ENCODE measurements at places on chromosomes 12 and 14.

DNA sequence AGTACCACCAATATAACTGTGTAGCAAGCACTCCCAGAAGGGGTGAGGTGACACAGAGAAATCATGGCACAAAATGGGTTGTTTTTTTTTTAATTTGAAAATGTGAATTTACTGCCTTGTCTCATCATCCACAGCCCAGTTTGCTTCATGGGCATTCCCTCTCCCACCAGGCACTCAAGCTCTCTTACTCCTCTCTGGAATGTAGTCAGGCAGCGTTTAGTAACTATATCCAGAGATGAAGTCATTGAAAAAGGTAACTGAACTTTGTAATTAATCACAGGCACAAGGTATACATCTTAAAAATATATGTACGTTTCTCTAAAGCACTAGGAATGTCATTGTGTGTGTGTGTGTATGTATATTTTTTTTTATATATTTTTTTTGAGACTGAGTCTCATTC is 91.4 kb downstream of the FAR2 start:
- ATAC-seq = no peak

DNA sequence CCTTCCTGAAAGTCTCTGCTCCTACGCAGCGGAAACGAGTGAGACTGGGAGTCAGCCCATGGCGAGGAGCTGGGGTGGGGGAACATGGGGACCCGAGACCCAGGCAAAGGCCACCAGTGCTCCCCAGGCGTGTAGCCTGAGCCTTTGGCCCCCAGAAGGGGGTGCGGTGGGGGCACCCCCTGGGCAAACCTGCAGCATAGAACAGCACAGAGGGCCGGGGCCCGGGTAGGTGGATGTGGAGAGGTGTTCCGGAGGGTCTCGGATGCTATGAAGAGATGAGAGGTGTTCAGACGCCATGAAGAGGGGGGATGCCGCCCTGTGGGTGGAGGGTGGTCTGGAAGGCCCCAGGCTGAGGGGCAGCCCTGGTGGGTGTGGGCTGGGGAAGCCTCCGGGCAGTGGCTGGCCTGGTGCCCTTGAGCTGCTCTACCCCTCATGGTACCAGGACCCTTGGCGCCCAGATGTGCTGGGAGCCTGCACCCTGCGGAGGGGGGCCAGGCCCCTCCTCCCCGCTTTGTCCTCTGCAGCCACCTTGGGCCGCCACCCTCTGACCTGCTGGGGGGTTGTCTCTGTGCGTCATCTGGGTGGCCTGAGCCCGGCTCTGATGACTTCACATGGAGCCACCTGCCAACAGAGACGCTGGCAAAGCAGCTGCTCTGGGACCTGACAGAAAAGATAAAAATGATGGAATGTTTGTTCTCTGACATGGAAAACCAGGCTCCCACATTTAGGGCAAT is 83.4 kb downstream of the KIF26A start:
- ATAC-seq = no peak

DNA sequence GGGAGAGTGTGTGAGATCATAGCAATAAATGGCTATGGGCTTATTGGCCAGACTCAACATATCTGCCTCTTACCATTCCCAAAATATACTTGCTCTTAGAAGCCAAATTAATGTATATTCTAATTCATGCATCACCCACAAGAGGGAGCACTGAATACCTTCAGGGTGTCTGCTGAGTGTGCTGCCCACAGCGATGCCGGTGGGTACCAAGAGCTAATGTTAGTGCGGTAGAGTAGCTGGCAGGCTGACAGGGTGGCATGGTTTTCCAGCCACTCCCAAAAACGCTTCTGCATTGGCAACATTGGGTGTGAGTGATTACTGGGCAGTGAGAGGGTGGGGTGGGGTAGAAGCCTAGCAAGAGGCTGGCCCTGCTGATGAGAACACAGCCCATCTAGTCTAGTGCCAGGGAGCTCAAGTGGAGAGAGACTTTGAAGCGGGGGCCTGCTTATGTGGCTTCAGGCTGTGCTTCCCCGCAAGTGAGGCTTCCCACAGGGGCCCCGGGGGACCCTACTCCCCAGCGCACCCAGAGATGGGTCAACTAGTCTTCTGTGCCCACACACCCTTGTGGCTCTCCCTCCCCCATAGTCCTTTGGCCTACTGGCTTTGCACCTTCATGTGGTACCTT is 9.2 kb upstream of the PLEKHD1 start:
- peak; percentile 30 for ATAC-seq

DNA sequence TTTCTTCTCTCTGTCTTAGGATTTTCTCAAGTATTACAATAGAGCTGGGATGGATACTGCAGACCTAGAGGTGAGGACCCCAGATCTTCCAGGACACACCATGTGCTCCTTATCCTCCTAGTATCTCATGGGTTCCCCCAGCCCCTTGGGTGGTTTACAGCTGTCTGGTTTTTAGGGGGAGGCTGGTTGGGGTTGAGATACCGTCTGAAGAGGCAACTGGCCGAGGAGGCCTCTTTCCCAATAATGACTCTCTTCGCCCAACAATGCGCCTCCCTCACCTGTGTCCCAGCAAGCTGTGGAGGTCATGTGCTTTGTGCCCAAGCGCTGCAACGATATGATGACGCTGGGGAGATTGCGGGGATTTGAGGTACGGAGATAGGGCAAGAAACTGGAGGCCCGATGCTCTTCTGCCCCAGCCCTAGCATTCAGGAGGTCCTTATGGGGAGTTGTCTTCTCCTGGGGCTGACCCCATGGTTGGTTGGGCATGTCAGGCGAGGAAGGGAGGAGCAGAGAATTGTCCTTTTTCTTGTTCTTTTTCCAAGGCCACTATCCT is 3.8 kb downstream of the ARHGEF25 start:
- no peak for ATAC-seq

- ATAC-seq = no peak
Measured at GRCh38 chr14:61080591-61081010, 99.6 kb downstream of the SLC38A6 start.

DNA sequence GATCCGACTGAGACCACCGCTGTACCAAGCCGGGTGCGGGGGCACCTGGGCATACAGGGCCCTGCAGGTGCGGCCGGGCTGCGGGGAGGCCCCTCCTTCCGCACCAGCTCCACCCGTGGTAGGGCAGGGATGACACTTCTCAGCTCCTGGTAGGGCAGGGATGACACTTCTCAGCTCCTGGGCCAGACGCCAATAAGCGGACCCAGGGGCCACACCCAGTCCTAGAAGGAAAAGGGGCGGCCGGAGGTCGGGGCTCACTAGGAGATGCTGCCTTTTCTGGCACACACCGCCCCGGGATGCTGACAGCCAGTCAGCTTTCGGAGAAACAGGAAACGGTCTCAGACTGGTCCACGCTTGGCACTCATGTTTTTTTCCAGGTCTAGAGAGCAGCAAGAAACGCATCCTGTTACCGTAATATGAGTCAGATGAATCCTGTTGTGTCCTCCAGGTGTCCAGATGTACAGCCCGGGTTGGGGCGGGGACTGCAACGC is 34.8 kb downstream of the NFKBIA start:
- no peak for ATAC-seq

DNA sequence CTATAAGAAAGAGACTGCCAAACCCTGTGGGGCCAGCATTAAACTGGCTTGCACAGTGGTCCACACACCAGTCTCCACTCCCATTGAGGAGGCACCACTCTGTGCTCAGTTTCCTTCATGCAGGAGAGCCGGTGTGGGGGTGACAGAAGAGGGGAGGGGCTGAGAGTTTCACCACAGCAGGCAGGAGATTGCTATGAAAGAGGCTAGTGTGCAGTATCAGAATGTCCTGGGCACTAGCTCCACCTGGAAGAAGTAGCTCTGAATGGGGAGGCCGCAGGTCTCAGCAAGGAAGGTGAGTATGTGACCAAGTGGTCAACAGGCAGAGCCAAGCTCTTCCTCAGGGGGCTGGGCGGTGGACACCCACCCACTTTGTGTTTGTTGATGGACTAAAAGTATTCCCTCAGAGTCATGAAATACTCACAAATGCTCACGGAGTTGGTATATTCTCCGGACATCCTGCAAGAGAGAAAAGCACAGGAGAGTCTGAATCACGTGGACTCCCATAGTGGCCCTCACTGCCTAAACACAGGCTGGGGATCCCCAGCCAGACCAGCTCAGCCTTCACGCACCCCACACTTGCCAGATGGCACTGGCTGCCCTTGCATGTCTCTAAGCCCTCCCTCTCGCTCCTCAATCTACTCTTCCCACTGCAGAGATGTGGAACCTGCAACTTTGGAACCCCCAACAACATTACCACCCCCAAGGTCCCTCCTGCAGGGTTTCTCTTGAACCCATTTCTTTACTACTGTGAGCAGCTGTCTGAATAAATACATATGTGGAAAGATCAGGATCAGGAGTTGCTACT is 7.8 kb upstream of the KRT72 start:
- no peak for ATAC-seq

DNA sequence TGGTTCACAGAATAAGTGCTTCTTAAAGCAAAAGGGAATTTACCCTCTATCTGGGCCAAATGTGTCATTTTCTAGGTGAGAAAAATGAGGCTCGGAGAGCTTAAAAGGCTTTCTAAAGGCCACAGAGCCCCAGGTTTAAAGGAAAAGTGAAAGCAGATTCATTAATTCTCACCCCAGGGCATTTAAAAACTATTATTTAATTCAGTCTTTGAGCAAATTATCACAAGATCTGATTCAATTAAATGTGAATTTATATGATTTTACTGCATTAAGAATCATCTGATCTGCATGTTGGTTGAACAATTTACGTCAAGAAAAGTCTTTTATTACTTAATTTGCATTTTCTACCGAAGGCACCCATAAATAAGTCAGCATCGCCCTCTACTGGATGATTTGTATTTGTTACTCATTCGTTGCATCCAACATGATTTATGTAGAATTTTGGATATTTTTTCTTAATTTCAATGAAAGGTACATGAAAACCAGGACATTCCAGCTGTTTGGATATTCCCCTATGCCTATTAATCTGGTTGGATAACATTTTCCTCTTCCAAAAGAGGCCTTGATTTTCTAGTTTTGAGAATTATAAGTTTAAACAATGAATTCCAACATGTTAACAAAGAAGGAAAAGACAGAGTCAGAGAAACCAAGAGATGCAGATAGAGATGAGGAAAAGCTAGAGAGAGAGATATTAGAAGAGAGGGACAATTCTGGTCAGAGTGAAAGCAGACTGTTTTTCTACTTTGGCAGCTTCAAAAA is 19.1 kb upstream of the DHRS7 start:
- ATAC-seq = peak; percentile 81

DNA sequence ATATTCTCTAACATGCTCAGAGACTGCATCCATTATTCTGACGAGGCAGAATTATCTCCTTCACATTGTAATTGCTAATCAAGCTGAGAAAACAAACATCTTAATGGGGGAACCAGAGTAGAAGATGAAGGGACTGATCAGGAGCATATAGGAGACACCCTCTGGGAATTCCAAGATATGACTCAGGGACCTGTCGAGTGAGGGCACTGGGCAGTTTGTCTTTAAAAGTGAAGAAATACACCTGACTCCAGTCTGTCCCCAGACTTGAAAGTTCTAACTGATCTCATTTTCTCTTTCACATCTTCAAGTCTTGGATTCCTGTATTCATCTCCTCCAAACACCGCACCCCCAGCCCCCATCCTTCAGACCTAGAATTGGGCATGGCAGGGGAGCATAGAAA is 226.9 kb upstream of the PLXNC1 start:
- ATAC-seq = no peak

DNA sequence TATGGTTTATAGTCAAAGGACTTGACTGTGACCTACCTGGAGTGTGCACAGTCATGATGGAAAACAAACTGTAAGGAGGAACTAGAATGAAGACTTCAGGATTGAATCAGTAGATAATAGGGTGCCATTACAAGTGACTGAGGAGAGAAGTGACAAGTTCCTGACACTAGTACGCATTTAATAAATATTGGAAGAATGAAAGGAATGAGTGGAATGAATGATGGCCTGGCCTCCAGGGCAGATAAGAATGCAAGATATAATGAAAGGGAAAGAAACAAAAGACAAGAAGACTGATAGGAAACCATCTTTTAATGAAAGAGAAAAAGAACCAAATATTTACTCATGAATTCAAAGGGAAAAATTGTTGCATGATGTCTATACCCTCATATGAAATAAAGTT is 44.7 kb upstream of the NEDD1 start:
- ATAC-seq = no peak

DNA sequence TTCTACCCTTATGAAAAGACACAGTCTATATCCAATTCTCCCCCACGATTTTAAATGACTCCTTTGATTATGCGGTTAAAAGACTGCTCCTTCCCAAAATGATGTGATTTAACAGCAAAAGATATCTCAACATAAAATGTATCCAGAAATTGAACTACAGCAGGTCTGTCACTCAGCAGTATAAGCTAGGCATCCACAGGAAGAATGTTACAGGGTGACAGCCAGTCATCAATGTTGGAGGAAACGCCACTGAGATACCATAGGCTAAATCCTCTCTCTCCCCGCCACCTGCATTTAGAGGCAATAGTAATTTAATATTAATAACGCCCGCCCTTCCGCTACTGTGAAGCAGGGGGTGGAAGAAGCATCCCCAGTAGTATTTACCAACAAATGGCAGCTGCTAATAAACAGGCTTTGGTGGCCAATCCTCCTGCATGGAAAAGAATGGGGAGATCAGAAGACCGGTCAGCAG is 613 bp downstream of the RECQL start:
- peak; percentile 3 for ATAC-seq

- no peak for ATAC-seq
Measured at GRCh38 chr12:13223179-13223804, 26.8 kb downstream of the EMP1 start.

DNA sequence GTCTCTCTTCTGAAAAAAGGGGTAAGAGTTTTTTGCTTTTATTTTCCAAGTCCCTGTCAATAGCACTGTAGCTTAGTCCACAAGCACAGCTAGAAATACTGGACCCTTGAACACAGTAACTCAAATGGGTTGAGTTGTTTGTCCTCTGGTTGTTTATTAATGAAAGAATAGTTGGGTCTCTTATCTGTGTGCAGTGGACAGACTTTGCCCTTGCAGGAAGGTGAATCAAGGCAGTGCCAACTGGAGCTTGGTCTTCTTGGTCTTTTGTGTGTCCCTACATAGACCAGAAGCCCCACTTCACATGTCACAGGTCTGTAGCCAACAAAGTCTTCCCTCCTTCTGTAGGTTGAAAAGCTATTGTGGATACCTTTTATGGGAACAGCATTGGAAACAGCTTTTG is 322.0 kb downstream of the AACS start:
- no peak for ATAC-seq

- peak; percentile 71 for ATAC-seq
Measured at GRCh38 chr12:96194971-96195844, 1.0 kb downstream of the ELK3 start.

- ATAC-seq = no peak
Measured at GRCh38 chr14:63972323-63972932, 119.6 kb downstream of the SYNE2 start.

DNA sequence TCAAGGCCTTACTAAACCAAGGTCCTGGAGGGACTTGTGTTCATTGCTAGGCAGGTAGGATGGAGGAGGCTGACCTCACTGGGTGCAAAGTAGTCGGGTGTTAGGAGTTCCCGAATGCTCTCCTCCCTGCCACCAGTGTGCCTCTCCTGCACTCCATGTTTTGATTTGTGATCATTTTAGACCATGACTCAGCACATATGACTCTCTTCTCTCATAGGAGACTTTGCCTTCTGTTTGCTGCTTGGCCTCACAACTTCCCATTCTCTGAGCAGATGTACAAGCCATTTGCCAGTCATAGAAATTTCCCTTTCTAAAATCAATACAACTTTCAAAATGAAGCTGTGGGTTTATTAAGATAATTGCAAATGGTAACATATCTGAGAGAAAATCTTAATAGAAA is 46.6 kb upstream of the LRIG3 start:
- ATAC-seq = no peak

- no peak for ATAC-seq
Measured at GRCh38 chr12:122102331-122102730, 23.8 kb downstream of the MLXIP start.

Data from activated T-helper 17 cell treated with anti-CD3 and anti-CD28 coated beads, Interleukin-2, amount 50 U/mL, for 72 hours (primary cell).